ENCODE measurements at places on chromosomes 13 and 19. TPM values are rescaled to one million over a fixed set of nuclear protein-coding genes. Genes with fewer than 3 reads are reported as not detected.

CYP4F2 gene
- not detected for total RNA-seq

NAPSA gene
- total RNA-seq = 63.4 TPM

ZNF304 gene
- 6.2 TPM for total RNA-seq

KCTD4 gene
- total RNA-seq = not detected

MBD3L2 gene
- not detected for total RNA-seq

SIAH3 gene
- total RNA-seq = 0.19 TPM

IRS2 gene
- 1.5 TPM for total RNA-seq

DNA sequence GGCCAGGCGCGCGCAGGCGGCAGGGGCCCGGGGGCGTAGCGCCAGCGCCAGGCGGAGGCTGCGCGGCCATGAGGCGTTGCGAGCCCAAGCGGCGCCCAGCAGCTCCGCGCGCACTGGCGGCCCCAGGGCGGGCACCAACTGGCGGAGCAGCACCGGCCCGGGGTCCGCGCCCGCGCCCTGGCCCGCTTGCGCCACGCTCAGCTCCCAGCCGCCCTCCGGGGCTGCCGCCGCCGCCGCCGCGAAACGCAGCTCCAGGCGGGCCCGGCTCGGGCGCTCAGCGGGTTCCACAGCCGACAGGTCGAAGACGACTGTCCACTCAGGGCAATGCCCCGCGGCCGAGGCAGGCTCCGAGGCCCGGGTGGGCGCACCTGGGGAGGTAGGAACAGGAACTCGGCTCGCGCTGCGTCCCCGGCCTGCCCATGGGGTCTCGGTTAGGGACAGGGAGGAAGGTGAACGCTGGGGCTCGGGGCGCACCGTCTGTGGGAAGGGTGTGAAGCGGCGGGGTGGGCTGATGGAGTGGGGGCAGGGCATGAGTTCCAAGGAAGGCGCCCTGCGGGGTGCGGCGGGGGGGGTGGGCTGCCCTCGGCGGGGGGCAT, 26.8 kb downstream of the CERS1 start:
- no peak for DNase-seq

- DNase-seq = no peak
Measured at GRCh38 chr19:46606019-46606418, 4.9 kb downstream of the CALM3 start.

DNA sequence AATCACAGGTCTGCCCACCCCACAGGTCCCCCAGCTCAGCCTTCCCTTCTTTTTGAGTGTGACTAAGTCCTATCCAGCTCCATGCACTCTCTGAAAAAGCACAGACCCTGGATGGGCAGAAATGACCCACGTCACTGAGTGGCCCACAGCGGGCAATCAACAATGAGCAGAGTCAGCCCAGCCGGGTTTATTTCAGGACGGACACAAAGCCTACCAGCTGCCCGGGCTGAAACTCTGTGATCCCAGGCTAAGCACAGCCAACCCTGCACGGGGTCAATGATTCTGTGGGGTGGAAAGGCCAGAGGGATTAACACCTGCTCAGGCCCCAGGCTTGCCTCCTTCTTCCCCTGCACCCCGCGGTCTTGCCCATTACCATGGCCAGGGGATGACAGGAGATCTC, 8.4 kb downstream of the NAPA start:
- DNase-seq = no peak

- no peak for DNase-seq
Measured at GRCh38 chr13:42001580-42001979, 40.7 kb upstream of the VWA8 start.

DNA sequence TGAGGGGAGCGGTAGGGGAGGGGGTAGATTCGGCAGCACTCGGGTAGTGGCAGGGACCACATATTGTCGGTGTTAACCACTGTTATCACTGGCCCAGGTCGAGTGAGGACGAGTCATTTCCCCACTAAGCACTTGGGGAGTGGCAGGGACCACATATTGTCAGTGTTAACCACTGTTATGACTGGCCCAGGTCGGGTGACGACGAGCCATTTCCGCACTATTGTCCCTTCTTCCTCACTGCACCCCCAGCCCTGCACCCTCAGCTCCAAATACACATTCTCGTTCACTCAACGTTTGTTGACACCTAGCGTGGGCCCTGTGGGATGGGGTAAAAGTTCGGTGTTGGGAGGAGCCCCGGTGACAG, 467 bp upstream of the CLN5 start:
- peak; percentile 86 for DNase-seq

DNA sequence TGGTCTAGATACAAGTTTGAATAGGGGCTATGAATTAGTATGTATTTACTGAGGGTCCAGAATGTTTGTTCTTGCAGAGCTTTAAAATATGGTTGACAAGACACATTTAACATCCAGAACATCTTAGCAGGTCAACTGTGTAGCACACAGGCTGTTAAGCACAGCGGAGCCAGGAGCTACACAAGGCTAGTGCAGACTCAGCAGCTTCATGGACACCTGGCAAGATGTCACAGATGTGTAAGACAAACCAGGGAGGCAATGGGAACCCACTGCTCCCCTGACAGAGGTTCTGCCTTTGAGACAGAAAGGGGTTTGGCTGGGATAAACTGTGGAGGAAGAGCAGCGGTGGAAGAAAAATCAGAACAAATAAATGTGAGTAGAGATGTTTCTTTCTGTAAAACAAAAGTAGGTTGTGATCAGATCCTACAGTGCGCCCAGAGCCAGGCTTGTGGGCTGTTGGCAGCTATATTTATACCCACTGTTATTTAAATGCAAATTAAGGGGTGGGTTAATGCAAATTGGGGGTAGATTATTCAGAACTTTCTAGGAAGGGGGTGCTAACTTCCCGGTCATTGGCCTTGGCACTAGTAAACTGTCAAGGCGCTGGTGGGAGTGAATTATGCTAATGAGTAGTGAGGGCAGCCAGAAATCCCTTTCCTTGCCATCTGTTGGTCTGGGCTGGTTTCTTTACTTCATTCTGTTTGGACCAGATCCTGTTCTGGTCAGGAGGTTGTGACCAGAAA, 33.0 kb downstream of the MIPEP start:
- no peak for DNase-seq

- no peak for DNase-seq
Measured at GRCh38 chr19:45895519-45895972, 6.9 kb downstream of the MYPOP start.

- no peak for DNase-seq
Measured at GRCh38 chr19:5911366-5911765, 2.7 kb upstream of the CAPS start.

GRCh38 chr13:30998136-30999088, 66.0 kb downstream of the TEX26 start:
- DNase-seq = no peak

DNA sequence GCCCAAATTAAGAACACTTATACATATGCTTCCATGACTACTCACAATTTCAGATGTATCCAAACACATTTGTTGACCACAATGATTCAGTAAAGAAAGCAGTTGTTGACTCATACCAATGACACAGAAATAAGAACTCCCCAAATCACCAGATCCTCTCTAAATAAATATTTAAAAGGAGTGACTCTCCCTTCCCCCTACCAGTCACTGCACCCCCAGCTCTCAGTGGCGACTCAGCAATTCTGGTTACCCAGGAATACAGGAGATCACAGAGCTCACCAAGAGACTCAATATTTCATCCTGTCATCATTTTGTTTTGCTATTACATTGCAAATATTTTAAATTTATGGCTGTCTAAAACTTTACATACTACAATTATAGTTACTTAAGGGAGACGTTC, 131.5 kb downstream of the RGCC start:
- peak; percentile 67 for DNase-seq

- no peak for DNase-seq
Measured at GRCh38 chr13:93948162-93948922, 531.1 kb downstream of the DCT start.

All from activated CD4-positive, alpha-beta T cell treated with anti-CD3 and anti-CD28 coated beads for 36 hours (primary cell).